ENCODE measurements at places on chromosomes 12 and 14.

- no peak for DNase-seq
Observed at GRCh38 chr12:106429636-106430035, 72.1 kb downstream of the POLR3B start.

GRCh38 chr14:67782090-67782489, 34.3 kb downstream of the ZFYVE26 start:
- DNase-seq = no peak

DNA sequence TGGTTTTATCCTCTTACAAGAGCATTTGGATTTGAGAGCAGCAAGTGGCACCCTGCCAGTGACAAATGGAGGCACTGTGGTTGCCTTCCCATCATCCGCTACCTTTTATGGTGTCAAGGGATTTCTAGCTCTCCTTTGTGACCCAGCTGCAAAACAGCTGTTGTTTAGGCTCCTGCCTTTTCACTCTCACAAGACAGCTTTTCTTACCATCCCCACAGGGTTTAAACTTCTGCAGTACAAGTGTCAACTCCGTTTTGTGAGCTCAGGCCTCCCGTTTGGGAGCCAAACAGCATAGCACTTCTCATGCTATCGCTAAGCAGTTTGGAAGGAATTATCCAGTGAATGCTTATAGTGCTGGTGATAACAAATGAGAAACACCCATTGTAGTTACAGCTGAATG, 331.4 kb downstream of the TMTC2 start:
- DNase-seq = no peak

DNA sequence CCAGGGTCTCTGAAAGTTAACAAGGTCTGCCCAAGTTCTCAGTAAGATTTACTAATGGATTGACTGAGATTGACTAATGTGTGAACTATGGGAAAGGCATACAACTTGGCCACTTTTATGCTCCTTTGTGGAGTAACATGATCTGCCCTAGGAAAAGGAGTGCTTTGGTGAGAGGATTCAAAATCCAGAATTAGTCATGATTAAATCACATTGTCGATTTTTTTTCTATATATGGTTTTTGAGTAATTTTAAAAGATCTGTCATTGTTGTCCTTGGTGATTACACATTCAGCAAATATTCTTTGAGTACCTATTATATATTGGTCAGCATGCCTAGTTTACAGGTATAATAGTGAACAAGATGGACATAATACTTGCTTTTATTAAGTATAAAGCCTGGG, 147.7 kb upstream of the SYT10 start:
- DNase-seq = no peak

- DNase-seq = no peak
Observed at GRCh38 chr14:22928237-22929103, 706 bp downstream of the PRMT5 start.

DNA sequence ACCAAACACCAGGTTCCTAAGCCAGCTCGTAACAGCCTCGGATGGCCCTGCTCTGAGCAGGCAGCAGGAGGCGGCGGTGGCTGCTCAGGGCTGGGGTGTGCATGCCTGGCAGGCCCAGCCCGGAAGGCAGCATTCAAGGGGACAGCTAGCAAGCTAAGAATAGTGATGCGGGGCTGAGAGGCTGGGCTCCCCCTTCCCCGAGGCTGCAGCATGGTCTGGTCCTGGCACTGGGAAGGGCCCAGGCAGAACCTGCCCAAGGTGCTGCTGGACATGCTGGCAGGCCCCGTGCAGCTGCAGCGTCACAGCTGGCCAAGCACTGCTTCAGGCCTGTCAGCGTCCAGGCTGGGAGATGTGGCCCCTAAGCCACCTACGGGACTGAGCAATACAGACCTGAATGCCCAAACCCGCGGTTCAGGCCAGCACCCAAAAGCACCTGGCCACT, 26.4 kb upstream of the NUDT14 start:
- DNase-seq = no peak

GRCh38 chr12:117485984-117486839, 124.8 kb upstream of the NOS1 start:
- DNase-seq = no peak

- DNase-seq = no peak
Observed at GRCh38 chr12:108175310-108175709, 46.2 kb downstream of the WSCD2 start.

DNA sequence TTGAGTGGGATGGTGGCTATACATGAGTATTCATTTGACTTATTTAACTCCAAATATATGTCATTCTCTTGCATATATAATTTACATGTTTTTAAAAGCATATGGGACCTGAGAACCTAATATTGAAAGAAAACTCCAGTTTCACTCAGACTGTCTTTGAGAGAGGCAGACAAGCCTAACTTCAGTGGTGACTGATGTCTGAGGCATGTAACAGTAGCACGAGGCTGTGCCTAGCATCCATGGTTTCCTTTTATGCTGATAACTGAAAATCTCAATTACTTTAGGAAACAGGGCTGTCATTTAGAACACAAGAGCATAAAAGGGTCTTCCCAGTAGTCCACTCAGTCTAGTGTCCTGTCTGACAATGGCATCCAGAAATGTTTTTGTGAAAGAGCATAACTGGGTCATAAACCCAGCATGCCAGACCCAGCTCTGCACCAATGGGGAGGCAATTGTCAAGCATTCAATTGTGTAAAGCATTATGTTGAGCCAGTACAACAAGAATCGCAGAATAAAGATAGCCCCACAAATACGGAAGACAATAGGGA, 24.3 kb downstream of the MAPK1IP1L start:
- no peak for DNase-seq

- peak; percentile 4 for DNase-seq
Observed at GRCh38 chr12:120584343-120585149, 3.3 kb upstream of the POP5 start.

DNA sequence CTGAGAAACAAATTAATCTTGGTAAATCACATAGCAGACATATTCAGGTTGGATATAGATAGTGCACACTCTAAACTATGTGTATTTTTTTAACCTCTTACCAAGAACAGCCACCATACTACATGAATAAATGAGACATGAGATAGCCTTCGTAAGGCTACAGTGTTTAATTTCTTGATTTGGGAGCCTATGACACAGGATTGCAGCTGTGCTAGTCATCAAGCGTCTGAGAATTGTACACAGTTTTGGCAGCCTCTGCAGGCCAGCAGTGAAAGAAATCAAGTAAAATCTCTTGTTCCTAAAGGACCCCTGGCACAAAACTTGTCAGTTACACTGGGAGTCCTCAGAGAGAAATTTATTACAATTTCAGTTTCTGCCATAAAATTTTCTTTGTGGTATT, 236.1 kb downstream of the C12orf50 start:
- DNase-seq = no peak

GRCh38 chr12:46024099-46024498, 33.7 kb upstream of the SCAF11 start:
- no peak for DNase-seq

DNA sequence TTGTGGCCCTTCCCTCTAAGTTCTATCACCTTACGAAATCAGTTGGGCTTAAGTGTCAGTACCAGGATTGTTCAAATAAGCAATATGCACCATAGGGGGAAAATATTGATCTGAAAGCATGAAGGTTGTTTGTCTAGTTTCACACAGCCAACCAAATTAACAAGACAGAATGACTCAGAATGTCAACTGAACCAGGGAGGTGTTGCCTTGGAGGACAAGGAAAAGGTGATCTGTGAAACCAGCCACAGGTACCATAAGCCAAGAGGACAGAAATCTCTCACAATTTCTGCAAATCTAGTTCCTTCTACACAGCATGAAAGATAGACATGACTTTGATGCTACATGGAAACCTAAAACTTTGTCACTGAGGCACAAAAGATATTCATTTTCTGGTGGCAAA, 297.9 kb downstream of the BCL11B start:
- DNase-seq = no peak

GRCh38 chr12:98736352-98737321, 91.5 kb downstream of the APAF1 start:
- DNase-seq = peak; percentile 31

DNA sequence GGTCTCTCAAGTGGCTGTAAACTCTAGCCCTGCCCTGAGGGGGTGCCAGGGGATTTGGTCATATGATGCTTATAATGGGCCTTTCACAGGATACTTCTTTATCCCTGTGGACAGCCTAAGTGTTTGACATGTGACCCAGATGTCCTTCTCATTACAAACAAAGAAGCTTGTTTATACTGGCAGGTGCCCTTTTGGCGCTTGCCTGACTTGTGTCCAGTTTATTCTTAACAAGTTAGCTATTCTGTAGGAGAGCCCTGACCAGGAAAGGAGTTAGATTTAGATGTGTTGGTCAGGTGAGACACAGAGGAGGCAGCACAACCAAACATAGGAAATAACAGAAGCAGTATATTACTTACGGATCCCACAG, 51.9 kb downstream of the CCDC91 start:
- DNase-seq = no peak

DNA sequence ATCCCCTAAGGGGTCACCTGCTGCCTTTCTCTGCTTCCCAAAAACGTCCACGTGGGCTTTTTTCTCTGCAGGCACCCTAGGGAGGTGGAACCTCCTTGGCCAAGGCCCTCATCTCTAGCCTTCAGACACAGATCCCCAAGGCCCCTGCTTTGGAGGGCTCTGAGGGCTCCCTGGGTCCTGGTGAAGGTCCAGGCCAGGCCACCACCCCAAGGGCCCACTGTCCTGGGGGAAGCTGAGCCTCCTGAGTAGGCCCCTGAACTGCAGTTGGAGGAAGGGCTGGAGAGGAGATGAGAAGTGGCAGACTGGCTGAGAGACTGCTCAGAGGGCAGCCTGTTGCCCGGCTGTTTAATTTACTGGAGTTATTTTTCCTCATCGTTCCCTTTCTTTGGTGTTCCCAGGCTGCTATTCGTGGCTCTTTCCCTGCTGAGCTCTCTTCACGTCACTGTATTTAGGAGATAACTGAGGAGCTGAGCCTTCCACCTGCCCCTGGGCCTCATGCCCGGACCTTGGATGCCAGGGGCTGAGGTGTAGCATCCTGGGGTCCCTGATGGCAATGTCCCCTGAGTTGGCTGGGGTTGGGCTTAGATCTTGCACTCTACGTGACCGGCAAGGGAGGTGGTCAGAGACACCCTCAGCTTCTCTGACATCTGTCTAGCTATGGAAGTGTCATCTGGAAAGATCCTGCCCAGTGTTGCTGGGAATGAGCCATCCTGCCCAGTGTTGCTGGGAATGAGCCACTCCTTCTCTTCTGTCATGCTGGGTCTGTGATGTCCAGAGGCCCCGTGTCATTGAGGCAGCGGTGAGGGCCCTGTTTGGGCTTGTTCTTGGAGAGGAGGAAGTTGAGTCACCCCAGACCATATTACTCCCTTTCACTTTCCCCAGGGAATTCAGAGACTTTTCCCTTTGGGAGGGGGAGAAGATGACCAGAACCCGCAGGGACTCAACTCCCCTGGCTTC, 139.8 kb downstream of the TSPAN9 start:
- no peak for DNase-seq

DNA sequence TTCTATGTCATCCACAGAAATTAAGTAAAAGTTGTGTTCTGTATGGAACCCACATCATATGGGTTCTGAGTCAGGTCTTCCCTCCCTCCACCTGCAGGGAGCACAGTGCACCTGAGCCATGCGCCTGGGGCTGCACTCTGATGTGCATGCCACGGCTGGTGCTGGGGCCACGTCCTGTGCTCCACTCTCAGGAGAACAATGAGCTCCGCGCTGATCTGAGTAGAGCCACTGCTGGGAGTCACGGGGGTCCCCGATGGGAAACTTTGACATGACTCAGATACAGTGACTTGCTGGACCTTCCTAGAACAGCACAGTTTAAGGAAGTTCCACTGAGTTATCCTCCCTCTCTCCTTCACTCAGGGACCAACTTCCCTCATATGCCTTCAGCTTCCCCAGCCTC, 683.4 kb downstream of the TMEM121 start:
- DNase-seq = no peak

DNA sequence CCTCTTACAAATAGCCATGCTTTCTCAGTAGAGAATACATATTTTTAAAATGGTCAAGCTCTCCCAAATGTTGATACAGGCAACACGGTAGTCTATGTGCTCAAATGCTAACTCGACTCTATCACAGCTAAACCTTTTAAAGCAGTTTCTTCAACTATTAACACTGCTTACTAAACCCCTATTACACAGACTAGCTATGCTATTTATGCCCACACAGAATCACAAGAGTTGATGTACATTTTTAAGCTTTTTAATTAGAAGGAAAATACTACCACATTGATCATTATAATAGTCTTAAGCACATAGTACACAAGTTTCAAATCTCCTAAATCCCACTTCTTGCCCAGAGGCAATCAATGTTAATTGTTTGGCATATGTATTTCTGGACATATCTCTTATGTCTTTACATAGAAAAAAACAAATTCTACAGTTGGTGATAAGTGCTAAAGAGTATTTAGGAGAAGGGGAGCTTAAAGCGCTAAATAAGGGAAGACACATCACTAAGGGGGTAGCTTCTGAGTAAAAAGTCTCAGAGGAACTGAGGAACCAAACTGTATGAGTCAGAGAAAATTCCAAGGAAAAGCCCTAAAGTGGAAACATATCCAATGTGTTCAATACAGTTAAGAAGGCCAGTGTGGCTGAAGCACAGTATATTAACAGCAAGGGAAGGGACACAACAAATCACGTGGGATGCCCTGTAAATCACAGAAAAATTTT, 13.7 kb downstream of the HNRNPC start:
- no peak for DNase-seq

GRCh38 chr14:28303248-28303647, 463.3 kb upstream of the FOXG1 start:
- DNase-seq = no peak

- no peak for DNase-seq
Observed at GRCh38 chr14:93033983-93034670, 81.6 kb downstream of the ITPK1 start.

DNA sequence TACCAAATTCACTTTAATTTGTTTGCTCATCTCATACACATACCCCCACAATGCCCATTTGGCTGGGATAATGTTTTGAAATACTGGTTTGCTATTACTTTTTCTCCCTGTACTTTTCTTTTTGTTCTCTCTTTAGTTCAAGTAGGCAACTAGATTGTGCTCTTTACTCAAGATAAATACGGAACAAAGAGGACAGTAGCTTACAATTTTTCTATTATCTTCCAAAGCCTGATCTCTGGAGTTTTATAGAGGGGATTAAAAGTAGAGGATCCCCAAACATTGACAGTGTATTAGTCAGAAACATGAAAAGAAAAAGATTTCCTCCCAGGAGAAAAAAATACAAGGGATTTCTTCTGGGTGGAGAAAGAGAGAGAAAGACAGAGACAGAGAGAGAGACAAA, 102.1 kb upstream of the FSCB start:
- DNase-seq = no peak

GRCh38 chr14:19941668-19942067, 11.0 kb downstream of the OR4K1 start:
- no peak for DNase-seq

- no peak for DNase-seq
Observed at GRCh38 chr14:90409209-90409730, 12.4 kb downstream of the CALM1 start.

GRCh38 chr12:12719496-12719895, 2.3 kb downstream of the CDKN1B start:
- DNase-seq = no peak

DNA sequence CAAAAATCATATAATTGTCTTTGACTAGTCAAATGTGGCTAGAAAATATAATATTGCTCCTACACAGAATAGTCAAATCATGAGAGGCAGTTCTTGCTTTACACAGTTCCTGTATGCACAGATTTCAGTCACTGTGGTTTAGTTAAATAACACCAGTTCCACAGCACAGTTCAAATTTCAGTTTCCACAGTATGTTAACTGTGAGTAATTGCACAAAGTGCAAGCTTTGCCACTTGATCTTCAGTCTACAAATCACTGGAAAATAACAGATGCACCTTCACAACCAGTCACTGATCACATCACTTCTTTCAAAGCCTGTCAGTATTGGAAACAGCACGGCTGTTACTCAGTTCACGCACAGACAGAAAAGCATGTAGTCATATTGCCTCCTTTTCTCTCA, 38.7 kb downstream of the KCNH5 start:
- no peak for DNase-seq

GRCh38 chr12:132199101-132199500, 54.8 kb downstream of the NOC4L start:
- DNase-seq = no peak
